ENCODE measurements at places on chromosomes 12 and 14.

DNA sequence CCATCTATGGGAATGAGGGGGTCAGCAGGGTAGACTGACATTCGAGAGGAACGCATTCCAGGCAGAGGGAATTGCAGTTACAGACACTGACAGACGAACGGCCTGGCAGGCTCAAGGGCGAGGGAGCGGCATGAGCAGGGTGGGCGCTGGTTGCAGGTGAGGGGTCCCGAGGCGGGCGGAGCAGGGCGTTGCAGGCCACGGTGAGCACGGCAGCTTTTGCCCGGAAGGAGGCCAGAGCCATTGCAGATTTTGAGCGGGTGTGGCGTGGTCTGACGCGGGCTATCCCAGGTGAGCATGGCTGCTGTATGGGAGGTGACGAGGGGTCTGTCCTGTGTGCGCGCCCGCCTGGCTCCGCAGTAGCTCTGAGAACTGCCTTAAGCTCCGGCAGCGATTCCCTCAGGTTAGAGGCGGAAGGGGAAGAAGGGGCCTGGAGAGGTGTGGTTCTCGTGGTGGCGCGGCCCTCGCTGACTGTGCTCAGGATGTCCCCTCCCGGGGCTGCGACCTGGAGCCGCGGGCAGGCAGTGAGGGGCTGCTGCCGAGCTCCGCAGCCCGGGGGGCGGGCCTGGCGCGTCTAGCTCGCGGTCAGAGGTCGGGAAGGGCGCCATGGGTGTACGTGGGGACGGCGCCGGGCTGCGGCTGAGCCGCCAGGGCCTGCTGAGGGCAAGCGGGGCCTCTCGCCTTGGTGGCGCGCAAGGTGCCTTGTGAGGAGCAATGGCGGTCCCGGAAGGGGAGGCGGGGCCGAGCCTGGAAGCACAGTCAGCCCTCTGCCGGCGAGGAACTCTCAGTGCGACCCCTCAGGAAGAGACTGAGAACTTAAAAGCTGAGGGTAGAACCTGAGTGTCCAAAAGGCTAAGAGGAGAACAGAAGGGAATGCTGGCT is 177.1 kb downstream of the CACNA1C start:
- DNase-seq = no peak

- no peak for DNase-seq
Measured at GRCh38 chr14:76491172-76491930, 115.4 kb downstream of the ESRRB start.

- DNase-seq = no peak
Measured at GRCh38 chr14:55702511-55702910, 122.5 kb downstream of the KTN1 start.

DNA sequence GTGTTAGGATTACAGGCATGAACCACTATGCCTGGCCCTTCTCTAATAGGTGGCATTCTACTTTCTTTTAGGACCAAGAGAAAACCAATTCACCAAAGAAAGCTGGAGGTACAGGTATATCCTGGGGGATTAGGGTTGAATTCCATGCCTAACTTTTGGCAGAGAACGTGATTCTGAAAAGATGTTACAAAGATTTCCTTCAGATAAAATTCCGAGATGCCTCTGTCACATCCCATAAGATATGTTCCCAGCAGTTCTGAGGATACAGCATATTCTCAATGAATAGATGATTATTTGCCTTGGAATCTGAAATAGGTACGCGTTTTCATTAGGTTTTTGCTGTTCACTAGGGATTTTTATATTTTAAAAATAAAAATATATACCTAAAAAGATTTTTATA is 111.9 kb upstream of the KRAS start:
- DNase-seq = no peak

- DNase-seq = no peak
Measured at GRCh38 chr14:22422238-22422637, 166.8 kb downstream of the DAD1 start.

DNA sequence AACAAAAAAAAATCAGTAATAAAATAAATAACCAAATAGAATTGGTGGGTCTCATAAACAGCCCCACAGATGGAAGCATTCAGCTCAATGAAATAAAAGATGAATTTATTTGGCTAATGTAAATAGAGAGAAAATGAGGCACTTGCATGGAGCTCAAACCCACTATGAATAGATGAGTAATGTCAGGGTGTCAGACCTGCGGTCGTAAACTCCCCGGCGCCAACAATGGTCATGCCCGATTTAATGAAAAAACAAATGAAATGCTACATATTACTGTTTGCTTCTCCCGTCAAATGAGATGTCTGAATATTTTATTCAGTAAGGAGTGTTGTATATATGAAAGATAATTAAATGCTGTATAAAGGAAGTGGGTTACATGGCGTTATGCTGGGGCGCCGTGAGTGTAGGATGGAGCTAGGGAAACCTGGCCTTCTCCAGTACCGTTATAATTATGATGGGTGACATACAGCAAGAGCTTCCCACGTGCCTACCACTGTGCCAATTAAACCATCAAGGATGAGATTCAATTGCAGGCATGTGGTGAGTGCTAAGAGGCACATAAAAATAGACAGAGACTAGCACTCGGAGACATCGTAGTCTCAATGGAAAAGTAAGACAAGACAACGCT is 648.1 kb downstream of the BCL11B start:
- no peak for DNase-seq

GRCh38 chr14:69231486-69231885 is 28.5 kb upstream of the GALNT16 start:
- DNase-seq = no peak

DNA sequence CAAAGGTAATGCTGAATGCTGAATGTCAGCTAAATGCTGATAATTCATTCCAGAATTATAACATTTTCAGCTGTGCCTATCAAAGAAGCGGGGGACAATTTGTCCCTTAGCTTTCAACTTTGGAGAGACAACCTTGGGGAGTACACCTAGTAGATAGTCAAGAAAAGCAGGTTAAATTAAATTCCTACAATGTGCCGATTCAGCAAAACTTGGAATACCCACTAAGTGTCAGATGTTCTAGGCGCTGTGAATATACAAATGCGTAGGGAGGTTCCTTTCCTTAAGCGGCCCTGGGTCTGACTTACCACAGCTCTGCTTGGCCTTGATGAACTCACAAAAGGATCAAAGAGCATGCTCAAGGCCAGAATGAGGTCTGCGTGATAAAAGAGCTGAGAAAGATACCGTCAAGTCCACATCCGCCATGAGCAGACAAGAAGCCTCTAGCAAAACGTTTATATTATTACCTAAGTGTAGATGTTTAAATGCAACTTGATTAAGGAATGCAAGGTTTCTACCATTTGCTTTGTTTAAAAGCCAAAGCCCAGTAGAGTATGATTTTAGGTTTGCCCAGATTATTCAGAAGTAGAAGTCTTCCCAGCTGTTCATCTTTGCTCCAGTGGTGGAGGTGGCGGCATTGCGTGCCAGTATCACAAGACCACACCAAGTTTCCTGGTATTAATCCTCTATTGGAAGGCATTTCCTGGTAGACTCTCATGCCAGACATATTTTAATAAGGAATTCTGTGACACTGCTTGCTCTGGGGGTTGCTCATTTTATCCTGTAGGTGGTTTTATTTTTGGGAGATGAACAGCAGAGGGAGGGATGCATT is 368.6 kb downstream of the DPF3 start:
- DNase-seq = no peak

GRCh38 chr12:9648701-9649531 is 20.6 kb upstream of the CLEC2D start:
- peak; percentile 21 for DNase-seq

DNA sequence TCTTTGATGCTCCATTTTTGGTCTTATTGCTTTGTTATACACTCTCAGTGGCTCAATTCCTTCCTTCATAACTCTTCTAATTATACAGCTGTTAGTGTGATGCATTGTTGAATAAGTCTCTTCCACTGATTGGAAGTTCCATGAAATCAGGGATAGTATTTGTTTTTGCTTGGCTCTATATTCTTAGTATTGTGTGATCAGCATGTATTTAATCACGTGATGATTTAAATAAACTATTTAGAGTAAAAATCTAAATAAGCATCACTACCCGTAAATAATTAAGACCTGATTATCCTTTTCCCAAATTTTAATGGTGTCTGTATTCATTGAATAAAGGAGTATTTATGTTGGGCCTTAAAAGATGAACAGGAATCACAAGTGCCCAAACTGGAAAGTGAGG is 355.7 kb downstream of the NPAS3 start:
- DNase-seq = no peak

DNA sequence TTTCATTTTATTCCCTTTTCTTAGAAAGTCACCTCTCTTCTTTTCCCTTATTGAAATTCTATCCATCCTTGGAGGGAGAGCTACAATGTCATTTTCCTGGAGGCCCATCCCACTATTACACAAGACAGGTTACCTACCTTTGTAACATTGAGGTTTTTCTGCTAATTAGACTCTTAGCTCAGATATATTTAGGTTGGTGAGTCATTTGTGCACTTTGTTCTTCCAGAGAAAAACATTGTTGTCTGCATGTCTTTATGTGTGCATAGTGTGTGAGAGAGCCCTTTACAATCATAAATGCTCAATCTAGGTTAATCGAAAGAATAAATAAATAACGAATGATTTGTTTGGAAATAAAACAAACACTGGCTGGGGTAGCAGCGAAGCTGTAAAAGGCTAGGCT is 191.8 kb downstream of the DACT1 start:
- no peak for DNase-seq

DNA sequence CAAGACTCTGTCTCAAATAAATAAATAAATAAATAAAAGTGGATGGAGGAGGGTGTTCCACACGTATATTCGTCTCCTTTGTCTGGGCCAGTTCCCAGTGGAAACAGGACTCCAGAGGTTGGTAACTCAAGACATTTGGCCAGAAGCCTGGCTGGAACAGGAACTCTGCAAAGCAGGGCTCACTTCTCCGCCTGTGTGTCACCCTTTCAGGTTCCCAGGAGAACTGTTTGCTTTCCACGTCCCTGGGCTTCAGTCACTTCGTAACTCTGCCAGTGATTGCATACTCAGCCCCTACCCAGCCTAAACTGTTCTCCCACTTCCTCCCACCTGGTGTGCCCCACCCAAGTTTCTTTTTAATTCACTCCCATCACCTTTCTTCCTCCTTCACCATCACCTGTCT is 7.0 kb upstream of the UBE2N start:
- DNase-seq = no peak

DNA sequence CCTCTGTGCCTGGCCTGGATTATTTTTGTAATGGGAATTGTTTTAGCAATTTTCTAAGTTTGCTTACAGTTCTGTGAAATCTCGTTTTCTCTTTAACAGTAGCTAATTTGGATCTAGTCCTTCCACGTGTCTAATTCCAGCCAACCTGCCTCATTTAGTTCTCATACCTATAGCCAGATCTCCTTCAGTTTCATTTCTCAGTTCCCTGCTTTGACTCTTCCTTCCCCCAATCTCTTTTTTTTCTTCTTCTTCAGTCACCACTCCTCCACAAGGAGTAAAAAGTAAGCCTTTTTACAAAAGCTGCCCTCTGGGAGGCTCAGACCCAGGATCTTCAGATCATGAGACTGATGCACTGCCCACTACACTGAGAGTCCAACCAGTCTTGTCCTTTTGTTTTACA is 1.4 kb downstream of the THTPA start:
- DNase-seq = no peak

- no peak for DNase-seq
Measured at GRCh38 chr12:92650228-92650822, 52.5 kb upstream of the PLEKHG7 start.

- DNase-seq = no peak
Measured at GRCh38 chr12:128298091-128298748, 31.2 kb downstream of the TMEM132C start.

DNA sequence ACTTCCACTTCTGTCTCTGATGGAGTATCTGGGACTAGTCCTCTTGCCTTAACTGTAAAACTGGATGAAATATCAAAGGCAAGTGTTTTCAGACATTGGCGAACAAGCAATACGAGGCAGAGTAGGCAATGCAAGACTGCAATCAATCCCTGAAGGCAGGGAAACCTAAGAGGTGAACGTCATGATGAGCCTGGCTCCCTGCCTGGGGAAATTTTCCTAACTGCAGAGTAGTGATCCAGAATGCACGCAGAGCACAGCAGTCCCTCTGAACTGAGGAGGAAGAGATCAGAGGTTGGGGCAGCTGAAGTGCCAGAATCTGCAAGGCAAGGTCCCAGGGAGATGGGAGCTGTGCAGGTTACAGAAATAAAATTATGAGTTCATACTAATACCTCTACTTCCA is 18.5 kb downstream of the BHLHE41 start:
- no peak for DNase-seq

DNA sequence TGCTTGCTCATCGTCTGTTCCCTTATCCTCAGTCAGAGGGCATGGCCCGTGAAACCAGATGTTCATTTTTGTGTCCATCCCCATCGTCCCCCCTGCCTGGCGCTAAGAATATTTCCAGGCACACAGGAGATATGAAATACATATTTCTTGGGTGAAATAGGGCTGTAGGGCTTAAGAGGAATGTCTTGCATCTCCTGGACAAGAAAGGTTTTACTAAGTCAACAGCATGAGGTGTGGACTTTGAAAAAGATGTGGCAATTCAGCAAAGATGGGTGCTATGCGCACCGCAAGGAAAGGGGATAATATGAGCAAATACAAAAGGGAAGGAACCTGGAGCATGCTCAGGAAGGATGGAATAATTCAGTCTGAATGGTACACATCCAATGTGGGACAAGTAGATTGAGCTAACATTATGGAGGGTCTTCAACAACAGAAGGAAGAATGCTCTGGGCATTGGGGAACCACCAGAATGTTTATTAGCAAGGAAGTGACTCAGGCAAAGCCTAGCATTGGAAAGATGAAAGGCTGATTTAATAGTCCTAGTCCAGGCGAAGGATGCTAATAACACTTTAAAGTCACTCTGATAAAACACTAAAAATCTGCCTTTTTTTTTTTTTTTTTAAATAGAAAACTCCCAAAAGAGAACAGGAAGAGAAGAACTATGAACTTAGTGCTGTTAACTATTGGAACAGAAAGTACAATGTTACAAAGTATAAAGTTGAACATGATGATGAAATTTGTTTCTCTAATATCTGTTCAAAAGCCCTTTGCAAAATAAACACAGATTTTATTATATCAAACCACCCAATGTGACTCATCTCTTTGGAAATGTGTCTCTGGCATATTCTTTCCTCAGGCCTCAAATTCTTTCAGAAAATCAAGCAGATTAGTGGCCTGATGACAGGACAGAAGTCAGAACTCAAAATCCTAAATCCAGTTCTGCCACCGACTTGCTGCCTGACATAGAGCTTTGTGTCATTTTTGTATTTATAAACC is 449.5 kb downstream of the BCAT1 start:
- no peak for DNase-seq

GRCh38 chr12:43835656-43836474 is at the start of gene TMEM117:
Gene TMEM117 (plus strand): TSS chr12:43836081.
- DNase-seq = peak; percentile 59
